DMS53 (cell line): ENCODE measurements at places on chromosomes 16 and 17.
A peak's percentile ranks its signal among the peaks of the same experiment; 100 is the strongest.

DNA sequence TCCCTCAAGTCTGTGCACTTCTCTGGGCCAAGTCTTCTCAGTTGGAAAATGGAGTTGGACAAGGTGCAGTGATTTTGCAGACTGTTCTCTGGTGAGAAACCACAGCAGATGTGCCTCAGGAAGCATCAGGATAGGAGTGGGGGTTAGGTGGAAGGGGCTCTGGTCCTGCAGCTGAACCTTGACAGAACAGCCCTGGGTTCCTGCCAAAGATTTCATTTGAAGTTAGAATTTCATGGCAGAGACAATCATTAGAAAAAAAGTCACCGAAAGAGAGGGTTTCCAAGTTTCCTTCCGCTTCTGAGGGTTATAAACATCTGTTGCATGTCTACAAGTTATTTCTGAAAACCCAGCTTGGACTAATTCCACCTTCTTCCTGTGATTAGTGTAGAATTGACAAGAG is 80.4 kb upstream of the IRX3 start:
- DNase-seq: no peak

DNA sequence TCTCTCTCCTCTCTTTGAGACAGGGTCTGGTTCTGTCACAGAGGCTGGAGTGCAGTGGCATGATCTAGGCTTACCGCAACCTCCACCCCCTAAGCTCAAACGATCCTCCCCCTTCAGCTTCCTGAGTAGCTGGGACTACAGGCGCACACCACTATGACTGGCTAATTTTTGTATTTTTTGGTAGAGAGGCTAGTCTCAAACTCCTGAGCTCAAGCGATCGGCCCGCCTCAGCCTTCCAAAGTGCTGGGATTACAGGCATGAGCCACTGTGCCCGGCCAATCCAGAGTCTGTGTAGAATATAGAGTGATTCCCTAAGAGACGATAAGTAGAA is 65.8 kb upstream of the RPH3AL start:
- DNase-seq: no peak

- no peak for DNase-seq
These were observed 606.3 kb downstream of the MAF start for GRCh38 chr16:78994135-78994745.

GRCh38 chr16:66477028-66477515 is 50.0 kb downstream of the BEAN1 start:
- DNase-seq: no peak

- no peak for DNase-seq
These were observed 439.8 kb downstream of the UTP18 start for GRCh38 chr17:51700011-51700760.

DNA sequence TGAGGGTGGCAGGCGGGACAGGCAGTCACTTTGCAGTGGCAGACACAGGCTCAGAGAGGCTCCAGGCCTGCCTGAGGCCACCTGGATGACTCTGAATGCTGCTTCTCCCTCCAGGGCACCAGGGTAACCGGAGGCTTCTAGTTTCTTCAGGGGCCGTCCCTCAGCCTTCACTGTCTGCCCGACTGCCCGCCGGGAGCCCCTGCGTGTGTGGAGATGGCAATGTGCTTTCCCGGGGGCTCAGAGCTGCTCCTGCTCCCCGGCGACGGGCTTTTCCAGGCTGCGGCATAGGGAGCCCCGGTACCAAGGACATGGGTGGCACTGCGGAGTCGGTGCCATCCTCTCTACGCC is 51.5 kb downstream of the CBFA2T3 start:
- no peak for DNase-seq

GRCh38 chr17:43900858-43901754 is 6.2 kb downstream of the MPP2 start:
- peak; percentile 64 for DNase-seq

DNA sequence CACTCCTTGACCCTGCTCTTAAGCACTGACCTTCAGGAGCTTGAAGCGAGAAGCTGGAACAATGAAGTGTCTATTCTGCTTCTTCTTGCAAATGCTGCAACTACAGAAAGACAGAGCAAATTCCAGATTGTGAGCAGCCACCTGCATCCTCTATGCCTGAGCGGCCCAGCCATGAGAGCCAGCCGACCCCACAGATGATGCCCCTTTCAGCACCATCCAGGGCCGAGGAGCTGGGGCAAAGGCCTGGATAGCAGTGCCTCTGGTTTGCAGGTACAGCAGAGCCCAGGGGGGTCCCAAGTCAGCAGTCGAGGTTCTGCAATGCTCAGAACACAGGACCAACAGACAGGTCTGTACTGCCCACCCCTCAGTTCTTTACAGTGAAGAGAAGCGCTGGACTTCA is 4.7 kb downstream of the CENPV start:
- DNase-seq: no peak

- no peak for DNase-seq
These were observed 6.6 kb upstream of the DPEP2 start for GRCh38 chr16:68005786-68006286.

DNA sequence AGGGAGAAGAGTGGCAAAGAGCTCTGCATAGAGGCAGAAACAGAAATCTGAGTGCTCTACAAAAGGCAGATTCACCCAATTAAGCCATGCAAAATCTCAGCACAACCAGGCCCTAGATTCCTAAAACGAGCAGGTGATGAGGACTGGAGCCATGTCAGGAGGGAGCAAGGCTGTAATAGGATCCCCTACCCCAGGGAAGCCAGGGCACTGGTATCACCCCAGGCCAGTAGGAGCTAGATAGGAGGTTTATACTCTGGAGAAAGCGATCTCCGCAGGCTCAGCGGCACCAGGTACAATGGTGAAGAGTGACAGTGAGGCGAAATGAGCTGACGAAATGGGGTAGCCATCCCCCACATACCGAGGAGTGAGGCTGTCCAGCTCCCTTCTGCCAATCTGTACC is 171.5 kb downstream of the PARN start:
- no peak for DNase-seq

GRCh38 chr16:68469796-68470460 is 21.6 kb upstream of the SMPD3 start:
- no peak for DNase-seq

DNA sequence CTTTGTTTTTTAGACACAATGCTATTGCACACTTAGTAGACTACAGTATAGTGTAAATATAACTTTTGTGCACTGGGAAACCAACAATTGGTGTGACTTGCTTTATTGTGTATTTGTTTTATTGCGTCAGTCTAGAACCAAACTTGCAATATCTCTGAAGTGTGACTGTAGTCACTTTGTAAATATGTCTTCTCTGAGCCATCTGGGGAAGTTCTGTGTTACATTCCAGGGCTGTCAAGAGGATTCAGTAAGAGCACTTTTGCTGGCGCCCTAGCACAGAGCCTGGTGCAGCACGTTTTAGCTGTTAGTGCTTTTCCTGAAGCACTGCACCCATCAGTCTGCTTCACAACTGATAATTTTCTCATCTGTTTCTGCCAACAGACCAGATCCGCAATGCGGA is 73.2 kb downstream of the NT5M start:
- peak; percentile 73 for DNase-seq

DNA sequence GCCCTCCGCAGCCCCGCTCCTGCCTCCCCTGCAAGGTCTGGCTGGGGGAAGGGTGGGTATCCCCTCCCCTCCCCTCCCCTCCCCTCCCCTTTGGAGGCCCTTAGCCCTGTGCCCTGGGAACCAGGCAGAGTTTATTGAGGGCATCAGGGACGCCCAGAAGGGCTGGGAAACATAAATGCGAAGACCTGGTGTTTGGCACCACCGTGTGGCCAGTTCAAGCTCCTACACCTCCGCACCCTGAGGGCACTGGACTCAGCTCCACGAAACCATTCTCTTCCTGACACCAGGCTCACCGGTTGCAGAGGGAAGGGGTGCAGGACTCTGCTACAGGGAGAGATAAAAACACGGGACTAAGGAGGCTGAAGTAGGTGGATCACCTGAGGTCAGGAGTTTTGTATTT is 1.0 kb upstream of the AIPL1 start:
- DNase-seq: peak; percentile 87

GRCh38 chr17:44389281-44389680 is at the start of gene ITGA2B:
ITGA2B (minus strand) TSS chr17:44389649; CDS start chr17:44389473, 176 bp downstream.
- DNase-seq: no peak

- no peak for DNase-seq
These were observed 9.6 kb upstream of the RHBDF2 start for GRCh38 chr17:76510831-76511244.

- DNase-seq: peak; percentile 89
These were observed 22.1 kb downstream of the VAC14 start for GRCh38 chr16:70778901-70779309.

DNA sequence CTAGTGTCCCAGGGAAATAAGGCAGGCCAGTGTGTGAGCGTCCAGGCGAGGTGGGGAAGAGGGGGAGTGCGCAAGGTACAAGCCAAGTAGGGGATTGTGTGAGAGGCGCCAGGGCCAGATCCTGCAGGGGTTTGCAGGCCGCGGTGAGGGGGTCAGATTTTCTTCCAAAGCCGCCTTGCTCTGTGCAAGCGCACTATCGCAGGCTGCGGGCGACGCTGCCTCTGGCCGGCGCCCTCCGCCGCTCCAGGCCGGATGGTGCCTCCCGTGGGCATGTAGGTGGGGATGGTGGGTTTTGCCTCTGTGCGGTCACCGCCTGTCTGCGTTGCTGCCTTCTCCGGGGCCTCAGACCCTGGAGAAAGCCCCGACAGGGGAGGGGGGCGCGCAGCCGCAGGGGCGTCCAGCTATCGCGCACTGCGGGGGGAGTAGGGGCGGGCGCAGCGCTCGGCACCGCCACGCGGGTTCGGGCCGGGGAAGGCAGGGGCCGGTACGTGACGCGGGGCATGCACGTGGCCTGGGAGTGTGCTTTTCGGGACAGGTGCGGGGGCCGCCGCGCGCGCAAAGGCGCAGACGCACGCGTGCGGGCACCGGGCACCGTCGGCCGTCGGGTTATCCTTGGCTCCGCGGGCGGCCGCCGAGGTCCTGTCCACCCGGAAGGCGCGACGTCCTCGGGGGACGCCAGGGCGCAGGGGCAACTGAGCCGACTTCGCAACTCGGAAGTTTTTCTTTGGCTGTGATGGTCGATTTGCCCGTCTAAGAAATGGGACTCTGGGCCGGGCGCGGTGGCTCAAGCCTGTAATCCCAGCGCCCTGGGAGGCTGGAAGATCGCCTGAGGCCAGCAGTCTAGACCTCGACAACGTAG is 1.1 kb upstream of the HAPSTR1 start:
- DNase-seq: peak; percentile 63
